ENCODE measurements at places on chromosomes 7 and 10. TPM values are rescaled to one million over a fixed set of nuclear protein-coding genes. Genes with fewer than 3 reads are reported as not detected.

NPTX2 gene
- 4.1 TPM for total RNA-seq

MACC1 gene
- 0.33 TPM for total RNA-seq

ATRNL1 gene
- total RNA-seq = 119 TPM

ITGB1 gene
- 333 TPM for total RNA-seq

DNA sequence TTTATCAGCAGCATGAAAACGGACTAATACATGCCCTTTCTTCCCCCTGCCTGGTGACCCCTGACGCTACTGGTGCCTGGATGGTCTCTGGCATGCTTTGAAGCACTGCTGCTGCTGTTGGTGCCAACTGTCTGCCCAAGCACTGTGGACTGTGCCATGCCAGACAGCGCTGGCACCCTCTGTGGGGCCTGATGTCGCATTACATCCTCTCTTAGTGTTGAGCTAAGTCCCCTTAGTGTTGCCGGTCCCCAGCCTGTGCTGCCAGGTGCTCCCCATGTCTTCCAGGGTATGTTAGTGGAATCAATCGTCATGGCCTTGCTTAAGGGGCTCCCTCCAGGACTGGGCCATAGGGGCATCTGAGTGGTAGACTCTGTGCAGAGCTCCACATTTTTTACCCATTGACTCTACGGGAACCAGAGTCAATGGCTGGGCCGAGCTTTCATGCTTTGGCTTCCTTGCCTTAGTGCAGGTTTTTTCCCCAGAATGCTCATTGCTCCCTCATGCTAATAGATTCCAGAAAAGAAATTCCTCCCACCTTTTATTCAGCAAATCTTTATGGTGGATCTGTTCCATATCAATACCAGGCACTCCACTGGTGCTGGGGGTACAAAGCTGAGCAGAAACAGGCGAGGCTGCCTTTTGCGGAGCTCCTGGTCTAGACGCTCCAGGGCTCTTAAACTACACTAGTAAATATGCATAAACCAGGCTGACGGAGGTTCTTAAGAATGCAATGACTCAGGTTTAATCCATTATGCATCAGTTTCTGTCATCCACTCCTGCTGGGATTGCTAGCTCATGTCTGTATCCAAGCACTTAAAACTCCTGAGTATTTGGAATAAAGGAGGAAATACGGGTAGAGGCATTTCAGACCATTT, 21.8 kb upstream of the MRC1 start:
- H3K27ac ChIP-seq = no peak overlapping the region
- no peaks in the 10 kb centered on the region for H3K36me3 ChIP-seq
- DNase-seq = no peak
- H3K27me3 ChIP-seq = no peaks in the 10 kb centered on the region
- no peaks in the 10 kb centered on the region for H3K4me1 ChIP-seq
- no peak overlapping the region for H3K4me3 ChIP-seq

DNA sequence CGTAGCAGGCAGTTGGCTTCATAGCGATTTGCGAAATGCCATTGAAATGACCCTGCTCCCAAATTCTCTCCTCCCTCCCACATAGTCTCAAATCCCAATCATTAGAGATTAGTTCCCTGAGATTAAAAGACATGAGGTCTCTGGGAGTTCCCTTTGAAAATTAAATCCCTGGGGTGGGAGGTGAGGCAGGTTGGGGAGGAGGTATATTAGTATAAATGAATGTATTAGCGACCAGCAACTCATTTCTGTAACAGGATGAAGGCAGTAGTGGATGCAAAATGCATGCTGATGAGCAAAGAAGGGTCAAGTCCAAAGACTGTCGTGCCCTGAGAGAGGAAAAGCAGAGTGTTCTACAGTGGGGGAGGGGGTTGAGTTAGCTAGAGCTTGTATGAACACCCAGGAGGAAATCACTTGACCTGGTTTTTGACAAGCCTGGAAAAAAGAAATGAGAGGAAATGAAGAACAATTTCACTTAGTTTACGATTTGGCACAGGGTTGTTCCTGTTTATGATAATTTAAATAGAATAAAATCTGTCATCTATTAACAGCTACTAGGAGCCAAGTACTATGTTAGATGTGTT, 79.6 kb upstream of the MTPN start:
- no peaks in the 10 kb centered on the region for H3K36me3 ChIP-seq
- H3K27me3 ChIP-seq = no peaks in the 10 kb centered on the region
- DNase-seq = no peak

DNA sequence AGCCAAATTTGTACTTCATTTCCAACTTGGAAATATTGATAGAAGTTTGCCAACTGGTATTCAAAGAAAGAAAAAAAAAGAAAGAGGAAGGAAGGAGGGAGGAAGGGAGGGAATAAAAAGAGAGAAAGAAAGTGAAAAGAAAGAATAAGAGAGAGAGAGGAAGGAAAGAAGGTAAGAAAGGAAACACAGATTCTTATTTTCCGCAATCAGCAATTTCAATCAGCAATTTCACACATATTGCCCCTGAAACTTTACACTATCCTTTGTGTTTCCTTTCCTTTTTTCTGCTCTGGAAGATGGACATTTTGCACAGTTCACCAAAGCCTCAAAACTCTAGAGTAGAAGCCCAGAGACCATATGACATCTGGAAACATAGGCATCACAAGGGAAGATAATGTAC, 888.1 kb downstream of the REEP3 start:
- H3K27ac ChIP-seq = no peak overlapping the region
- no peaks in the 10 kb centered on the region for H3K27me3 ChIP-seq
- H3K36me3 ChIP-seq = no peaks in the 10 kb centered on the region
- H3K4me3 ChIP-seq = no peak overlapping the region
- DNase-seq = no peak

GRCh38 chr7:116353647-116354046, 143.3 kb downstream of the TES start:
- DNase-seq = peak; percentile 52
- H3K27ac ChIP-seq = no peak overlapping the region
- no peaks in the 10 kb centered on the region for H3K36me3 ChIP-seq

- no peaks in the 10 kb centered on the region for H3K36me3 ChIP-seq
- DNase-seq = no peak
- H3K4me1 ChIP-seq = peaks cover 15% of the 10 kb centered on the region
- no peak overlapping the region for H3K4me3 ChIP-seq
- H3K27ac ChIP-seq = no peak overlapping the region
Measured at GRCh38 chr7:24920451-24921361, 59.3 kb downstream of the OSBPL3 start.
